SK-N-DZ (cell line): ENCODE measurements at places on chromosomes 13 and 19.

GRCh38 chr13:110000534-110001345 is 214.4 kb upstream of the IRS2 start:
- DNase-seq: no peak

DNA sequence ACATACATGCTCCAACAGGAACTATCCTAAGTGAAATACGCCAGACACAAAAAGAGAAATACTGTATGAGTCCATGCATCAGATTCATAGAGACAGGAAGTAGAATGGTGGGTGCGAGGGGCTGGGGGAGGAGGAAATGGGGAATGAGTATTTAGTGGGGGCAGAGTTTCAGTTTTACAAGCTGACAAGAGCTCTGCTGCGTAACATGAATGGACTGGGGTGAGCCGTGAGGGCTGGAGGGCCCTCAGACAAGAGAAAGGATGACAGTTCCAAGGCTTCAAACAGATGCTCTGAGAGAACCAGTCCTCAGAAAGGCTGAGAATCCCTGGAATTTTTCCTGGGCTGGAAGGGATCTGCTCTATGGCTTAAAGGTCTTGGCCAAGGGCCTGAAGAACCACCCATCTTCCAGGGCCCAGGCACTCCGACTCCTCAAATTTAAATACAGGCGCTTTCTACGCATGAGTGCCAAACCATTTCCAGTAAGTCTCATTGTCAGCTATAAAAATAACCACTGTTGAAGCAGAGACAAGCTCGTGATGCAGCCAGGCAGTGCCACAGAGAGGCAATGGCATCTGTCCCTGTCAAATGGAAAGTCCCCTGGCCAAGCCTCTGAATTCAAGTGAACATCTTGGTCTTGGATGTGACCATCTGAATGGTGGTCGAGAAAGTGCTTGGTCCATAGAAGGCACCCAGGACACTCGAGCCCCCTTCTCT is 17.5 kb downstream of the KLF2 start:
- DNase-seq: no peak

GRCh38 chr19:3176715-3177501 is 1.7 kb upstream of the S1PR4 start:
- DNase-seq: no peak

GRCh38 chr13:30334663-30335386 is 27.5 kb upstream of the KATNAL1 start:
- DNase-seq: peak; percentile 58

DNA sequence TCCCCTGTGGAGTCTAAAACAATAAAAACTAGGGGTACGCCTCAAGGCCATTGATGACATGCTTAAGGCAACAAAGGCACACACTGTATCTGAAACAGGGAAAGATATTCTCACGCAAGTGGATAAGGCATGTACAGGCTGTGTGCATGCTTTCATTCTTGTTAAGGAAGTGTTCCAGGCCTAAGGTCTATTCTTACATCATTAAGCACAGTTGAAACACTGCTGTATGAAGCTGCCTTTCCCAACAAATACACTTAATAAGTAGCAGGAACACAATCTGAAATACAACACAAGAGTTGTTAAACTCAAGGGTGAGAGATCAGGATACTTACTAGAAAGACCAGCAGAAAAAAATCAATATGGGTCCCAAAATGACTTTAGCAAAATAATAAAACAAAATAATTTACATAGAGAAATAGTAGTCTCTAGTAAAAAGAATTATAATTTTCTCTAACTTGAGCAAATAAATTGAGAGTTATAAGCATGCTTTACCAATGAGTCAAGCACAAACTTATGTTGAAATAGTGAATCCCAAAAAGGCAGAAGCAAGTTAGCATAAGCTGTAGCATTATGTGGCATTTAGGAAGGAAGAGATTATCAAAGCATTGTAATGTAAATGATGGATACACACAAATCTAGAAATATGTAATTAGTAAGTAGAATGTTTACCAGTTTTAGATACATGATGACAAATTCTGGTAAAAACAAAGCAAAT is 796.9 kb downstream of the SLITRK1 start:
- DNase-seq: no peak

DNA sequence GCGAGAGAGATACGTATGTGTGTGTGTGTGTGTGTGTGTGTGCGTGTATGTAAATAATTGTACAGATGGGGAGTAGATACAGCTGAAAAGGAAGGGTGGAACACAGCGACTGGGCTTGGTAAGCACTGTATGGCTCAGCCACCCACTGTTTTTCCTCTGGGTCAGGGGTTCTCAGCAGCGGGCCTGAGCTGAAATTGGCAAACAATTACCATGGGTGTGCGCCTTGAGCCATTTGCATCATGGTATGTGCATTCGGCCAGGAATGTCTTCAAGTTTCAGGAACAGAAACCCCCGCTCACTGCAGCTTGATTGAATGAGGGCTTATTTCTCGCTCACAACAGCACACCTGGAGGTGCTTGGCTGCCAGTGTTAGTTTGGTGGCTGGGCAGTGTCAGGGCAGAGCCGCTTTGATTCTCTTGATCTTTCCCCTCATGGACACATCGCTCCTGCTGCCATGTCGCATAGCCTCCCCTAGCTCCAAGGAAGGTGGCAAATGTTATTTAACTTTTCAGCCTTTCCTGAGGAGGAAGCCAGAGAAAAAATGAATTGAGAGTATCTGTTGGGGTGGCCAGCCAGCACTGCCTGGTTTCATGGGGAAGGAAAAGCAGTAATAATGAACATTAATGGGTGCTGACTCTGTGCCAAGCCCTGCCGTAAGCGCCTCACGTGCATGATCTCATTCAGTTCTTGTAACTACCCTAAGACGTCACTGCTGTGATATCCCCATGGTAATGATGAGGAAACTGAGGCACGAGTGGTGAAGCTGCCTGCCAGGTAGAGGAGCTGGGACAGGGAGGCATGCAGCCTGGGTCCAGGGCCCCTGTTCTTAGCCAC is 126.9 kb downstream of the SIPA1L3 start:
- DNase-seq: no peak

DNA sequence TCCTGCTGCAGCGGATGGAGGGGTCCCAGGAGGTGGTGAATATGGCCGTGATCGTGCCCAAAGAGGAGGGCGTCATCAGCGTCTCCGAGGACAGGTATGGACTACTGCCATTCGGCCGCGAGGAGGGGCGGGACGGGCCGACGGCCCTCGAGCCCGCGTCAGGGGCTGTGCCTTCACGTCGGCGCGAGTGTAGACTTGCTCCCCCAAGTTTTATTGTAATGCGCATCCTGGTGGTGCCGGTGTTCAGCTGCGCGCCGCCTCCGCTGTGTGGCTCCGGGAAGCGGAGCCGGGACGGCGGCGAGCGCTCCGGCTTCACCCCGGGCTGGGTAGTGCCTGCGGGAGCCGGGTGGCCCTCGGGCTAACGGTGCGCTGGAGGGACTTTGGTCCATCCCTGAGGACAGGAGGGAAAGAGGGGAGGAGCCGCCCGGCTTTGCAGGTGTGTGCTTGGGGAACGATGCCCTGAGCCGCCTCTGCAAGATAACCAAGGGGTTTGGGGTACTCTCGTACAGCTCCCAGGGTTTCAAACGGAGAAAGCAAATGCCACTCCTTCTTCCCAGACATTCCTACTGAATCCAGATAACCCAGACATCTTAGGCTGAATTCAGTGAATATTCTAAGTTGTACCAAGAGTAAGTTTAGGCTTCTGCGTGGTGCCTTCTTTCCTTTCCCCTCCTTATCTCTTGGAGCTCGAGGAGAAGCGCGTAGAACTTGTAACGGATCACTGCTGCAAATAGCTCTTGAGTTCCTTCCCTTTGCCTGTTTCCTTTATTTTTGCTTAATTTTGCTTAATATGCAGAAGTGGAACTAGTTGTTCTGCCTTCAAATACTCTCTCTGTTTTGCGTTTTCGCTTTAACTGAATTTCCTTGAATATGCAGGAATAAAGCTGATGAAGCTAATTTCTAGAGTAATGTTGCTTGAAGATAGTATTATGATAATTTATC is 740 bp downstream of the WDFY2 start:
- peak; percentile 22 for DNase-seq

GRCh38 chr19:3387645-3388589 is 21.5 kb downstream of the NFIC start:
- no peak for DNase-seq

DNA sequence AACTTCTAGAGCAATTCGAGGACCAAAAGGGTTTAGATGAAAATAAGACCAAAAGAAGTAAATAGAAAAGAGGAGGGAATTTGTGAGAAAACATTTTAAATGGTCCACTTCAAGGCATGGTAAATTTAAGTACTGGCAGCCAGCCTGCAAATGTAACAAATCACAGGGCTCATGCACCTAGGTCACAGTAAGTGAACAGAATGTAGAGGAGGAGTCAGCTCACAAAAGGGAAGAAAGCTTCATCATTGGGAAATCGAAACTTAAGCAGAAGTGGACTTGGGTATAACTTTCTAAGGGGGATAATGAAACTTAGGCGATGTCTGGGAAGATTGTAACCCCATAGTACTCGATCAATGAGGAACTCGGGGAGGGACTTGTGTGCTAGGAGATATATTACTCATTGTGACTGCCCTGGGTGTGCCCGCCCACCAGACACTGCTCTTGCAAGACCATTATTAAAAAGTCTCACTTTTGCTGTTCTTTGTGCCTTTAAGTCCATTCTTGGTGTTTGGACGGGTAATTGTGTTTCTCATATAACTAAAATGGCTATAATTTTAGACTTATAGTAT is 1053.6 kb upstream of the MIR17HG start:
- no peak for DNase-seq

GRCh38 chr13:40537146-40537895 is 129.1 kb downstream of the FOXO1 start:
- DNase-seq: no peak

- no peak for DNase-seq
These were observed 20.4 kb downstream of the LMTK3 start for GRCh38 chr19:48490981-48491792.

GRCh38 chr19:21323000-21323399 is 6.2 kb downstream of the ZNF708 start:
- DNase-seq: no peak

GRCh38 chr13:113305208-113305607 is 8.2 kb downstream of the LAMP1 start:
- DNase-seq: no peak

GRCh38 chr19:10450853-10451609 is 30.7 kb downstream of the PDE4A start:
- DNase-seq: no peak

DNA sequence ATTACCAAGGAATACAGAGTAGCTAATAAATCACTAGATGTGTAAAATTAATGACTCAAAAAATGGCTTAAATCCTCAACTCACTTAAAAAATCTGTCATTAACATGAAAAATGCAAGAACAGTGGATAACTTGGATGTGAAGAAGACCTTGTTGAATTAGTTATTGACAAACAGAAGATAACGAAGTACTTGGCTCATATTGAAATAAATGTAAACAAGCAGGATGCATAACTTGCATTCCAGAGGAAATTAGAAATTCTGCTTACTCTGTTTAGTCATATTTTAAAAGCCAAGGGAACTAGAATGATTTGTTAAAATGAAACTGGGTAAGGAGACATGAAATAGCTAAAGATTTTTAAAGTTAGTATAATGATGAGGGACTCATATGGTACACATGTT is 1812.2 kb downstream of the PCDH9 start:
- no peak for DNase-seq

- peak; percentile 62 for DNase-seq
These were observed at the start of gene C19orf81 for GRCh38 chr19:50649433-50650391. C19orf81 (plus strand) TSS chr19:50649445; CDS start chr19:50649445, 0 bp downstream.

GRCh38 chr13:99301913-99302636 is 5.1 kb downstream of the GPR183 start:
- DNase-seq: no peak

- no peak for DNase-seq
These were observed 8.7 kb upstream of the SYDE1 start for GRCh38 chr19:15098460-15098859.

DNA sequence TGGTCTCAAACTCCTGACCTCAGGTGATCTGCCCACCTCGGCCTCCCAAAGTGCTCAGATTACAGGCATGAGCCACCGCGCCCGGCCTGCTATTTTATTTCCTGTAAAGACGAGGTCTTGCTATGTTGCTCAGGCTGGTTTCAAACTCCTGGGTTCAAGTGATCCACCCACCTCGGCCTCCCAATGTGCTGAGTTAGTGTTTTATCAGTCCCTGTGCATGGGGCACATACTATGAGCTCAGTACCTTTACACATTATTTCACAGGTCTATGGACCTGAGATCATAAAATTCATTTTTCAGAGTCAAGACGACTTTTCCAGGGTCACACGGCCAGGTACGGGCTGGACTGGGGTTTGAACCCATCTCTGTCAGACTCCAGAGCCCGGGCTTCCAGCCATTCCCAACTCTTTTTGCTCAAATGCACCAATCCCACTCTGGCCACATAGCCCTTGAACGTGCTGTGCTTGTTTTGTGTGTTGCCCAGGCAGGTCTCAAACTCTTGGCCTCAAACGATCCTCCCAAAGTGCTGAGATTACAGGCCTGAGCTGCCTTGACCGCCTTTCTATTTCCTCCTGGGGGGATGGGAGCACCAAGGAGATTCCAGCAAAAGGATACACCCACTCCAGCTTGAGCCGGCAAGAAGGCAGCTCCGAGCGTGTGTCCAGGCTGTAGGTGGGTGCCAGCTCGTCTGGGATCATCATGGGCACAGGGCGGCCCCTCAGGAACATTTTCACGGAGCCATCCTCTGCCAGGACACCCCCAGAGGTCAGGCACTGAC is 1.1 kb downstream of the EML2 start:
- no peak for DNase-seq

- DNase-seq: no peak
These were observed 2.9 kb downstream of the CEBPG start for GRCh38 chr19:33376423-33376822.

DNA sequence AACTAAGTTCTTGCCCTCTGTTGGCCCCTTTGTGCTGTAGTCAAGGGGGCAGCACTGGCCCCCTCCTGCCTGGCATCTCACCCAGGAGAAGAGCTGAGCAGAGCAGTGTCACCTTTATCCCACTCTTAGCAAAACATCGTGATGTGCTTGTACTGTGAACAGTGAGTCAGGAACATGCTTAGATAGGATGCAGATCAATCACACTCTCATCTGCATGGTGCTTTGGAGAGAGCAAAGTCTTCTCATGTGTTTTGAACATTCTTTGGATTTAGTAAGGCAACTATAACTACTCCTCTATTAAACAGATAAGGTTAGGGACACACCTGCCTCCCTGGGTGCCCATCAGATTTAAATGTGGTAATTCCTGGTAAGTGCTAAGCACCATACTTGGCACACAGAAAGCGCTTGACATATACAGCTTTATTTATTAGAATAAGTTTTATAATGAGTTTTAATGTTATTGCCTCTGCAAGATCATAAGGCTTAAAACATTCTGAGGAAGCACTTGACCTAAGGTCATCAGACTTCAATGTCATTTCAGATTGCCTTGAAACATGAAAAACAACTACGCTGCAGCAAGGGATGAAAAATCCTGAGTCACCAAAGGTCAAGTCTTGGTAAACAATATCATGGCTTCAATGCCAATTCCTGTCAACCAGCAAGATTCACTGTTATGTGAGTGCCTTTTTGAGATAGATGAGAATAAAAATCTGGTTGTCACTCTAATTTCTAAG is 82.4 kb upstream of the IRS2 start:
- DNase-seq: no peak
